ENCODE measurements at places on chromosomes 6 and 20.

DNA sequence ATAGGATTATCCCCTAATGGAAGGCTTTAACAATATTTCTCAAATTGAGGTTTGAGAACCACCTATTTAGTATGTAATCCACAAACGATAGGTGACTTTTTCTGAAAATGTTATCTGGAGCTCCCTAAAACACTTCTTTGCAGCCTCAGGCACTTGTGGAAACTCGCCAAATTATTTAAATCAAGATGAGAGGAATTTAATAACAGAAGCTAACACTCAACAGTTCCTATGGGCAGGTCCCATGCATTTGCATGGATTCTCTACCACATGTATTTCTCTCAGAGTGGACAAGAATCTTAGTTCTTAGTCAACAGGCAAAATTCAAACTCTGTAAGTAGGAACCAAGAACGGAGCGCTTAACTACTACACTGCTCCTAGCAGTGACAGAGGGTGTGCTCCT is 20.7 kb downstream of the SOX4 start:
- no peak overlapping the region for H3K27ac ChIP-seq
- no peaks in the 10 kb centered on the region for H3K4me1 ChIP-seq
- DNase-seq: no peak

DNA sequence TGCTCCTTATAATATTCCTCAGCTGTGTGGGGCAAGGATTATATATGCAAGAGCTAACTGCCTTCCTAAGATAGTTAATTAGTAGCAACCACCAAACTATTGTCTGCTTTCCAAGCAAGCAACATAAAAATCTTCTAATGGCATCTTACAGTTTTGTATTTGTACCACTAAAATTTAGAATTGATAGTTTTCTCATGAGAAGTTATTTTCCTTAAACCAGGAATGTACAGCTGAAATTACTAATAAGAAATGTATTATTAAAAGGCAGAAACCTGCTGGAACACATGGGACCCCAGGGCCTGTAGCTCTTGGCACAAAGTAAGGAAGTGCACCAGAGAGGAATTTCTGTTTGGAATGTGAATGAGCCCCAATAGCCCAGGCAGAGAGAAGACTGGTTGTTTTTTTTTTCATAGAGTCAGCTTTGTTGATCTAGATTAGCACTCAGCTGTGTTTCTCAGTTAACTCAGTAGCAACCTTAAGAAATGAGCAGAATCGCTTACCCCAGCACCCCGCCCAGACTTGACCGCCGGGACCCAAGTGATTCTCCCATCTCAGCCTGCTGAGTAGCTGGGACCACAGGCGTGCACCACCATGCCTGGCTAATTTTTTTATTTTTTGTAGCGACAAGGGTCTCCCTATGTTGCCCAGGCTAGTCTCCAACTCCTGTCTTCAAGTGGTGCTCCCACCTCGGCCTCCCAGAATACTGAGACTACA is 2.6 kb downstream of the MGME1 start:
- H3K4me3 ChIP-seq: peak overlapping the region; percentile 99
- no peaks in the 10 kb centered on the region for H3K27me3 ChIP-seq
- DNase-seq: no peak

GRCh38 chr6:13467216-13467600 is 20.2 kb downstream of the GFOD1 start:
- no peak overlapping the region for H3K4me3 ChIP-seq
- H3K27ac ChIP-seq: no peak overlapping the region
- DNase-seq: no peak
- peaks cover 26% of the 10 kb centered on the region for H3K4me1 ChIP-seq
- H3K36me3 ChIP-seq: peaks cover 8% of the 10 kb centered on the region

GRCh38 chr6:22784601-22785410 is 215.4 kb downstream of the HDGFL1 start:
- no peak for DNase-seq
- no peaks in the 10 kb centered on the region for H3K27me3 ChIP-seq
- no peak overlapping the region for H3K27ac ChIP-seq
- H3K36me3 ChIP-seq: no peaks in the 10 kb centered on the region
- no peaks in the 10 kb centered on the region for H3K4me1 ChIP-seq

DNA sequence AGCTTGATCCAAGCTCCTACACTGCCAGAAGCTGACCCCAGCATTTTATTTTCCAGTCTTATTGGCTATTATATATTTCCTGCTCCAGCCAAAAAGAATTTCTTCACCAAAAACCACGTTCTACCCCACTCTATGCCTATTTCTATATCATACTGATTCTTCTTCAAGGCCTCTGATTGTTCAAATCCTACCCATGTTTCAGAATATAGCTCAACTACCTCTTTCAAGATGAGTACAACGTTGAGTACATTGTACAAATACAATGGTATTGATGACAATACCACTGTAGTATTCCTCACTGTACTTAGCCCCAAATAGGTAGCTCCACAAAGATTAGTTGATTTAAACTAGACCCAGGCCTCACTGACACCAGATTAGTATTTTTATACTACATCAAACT is 31.0 kb downstream of the ASCC3 start:
- no peak overlapping the region for H3K4me3 ChIP-seq
- no peak overlapping the region for H3K27ac ChIP-seq
- DNase-seq: no peak
- peaks cover 37% of the 10 kb centered on the region for H3K36me3 ChIP-seq
- H3K4me1 ChIP-seq: peaks cover 13% of the 10 kb centered on the region

GRCh38 chr6:36784376-36784636 is 54.9 kb downstream of the CPNE5 start:
- no peak overlapping the region for H3K27ac ChIP-seq
- no peak for DNase-seq
- no peaks in the 10 kb centered on the region for H3K36me3 ChIP-seq
- H3K27me3 ChIP-seq: peaks cover 17% of the 10 kb centered on the region

DNA sequence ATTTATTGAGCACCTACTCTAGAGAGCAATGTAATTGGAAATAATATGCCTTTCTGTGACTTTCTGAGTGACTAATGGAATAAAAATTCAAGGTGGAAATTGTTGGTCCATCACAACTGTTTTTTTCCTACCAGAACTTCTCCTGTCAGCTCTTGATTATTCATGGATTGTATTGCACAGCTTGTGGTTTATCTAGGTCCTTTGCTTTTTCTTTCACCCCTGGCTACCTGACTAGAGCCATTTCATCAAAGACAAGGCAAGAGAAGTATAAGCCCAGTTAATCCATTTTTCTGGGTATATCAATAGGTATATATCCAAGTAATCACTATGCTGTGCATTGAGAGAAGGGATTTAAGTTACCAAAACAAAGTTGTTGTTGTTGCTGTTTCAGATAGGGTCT is 168.4 kb downstream of the MMS22L start:
- H3K27me3 ChIP-seq: no peaks in the 10 kb centered on the region
- H3K4me1 ChIP-seq: peaks cover 13% of the 10 kb centered on the region
- DNase-seq: no peak
- no peak overlapping the region for H3K4me3 ChIP-seq
- no peaks in the 10 kb centered on the region for H3K36me3 ChIP-seq

GRCh38 chr20:34987288-34988190 is 31.9 kb downstream of the MYH7B start:
- H3K36me3 ChIP-seq: no peaks in the 10 kb centered on the region
- no peak for DNase-seq
- no peaks in the 10 kb centered on the region for H3K4me1 ChIP-seq
- no peak overlapping the region for H3K27ac ChIP-seq

- DNase-seq: no peak
- peaks cover 63% of the 10 kb centered on the region for H3K4me1 ChIP-seq
- peak overlapping the region; percentile 88 for H3K27ac ChIP-seq
- H3K4me3 ChIP-seq: peak overlapping the region; percentile 94
- no peaks in the 10 kb centered on the region for H3K27me3 ChIP-seq
Observed at GRCh38 chr20:59032713-59033059, 551 bp upstream of the ATP5F1E start.

DNA sequence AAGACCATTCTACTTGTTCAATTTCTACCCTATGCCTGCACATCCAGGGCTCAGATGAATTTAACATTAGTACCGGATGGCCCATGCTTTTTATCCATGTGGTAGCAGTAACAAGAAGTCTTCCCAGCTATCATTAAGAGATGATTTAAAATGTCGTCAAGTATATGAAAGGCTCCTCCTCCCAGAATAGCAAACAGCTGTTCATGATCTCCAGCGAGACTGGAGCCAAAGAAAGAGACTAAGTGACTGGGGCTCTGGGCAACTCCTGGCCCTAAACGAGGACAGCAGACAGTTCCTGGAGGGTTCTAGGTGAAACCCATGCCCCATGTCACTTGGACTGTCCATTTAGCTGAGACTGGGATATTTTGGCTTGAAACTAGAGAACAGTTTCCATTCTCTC is 160.8 kb downstream of the CDC5L start:
- DNase-seq: no peak
- no peak overlapping the region for H3K27ac ChIP-seq
- no peak overlapping the region for H3K4me3 ChIP-seq
- no peaks in the 10 kb centered on the region for H3K4me1 ChIP-seq
- H3K27me3 ChIP-seq: peaks cover 14% of the 10 kb centered on the region

GRCh38 chr20:310645-311044 is 13.3 kb downstream of the ZCCHC3 start:
- H3K27ac ChIP-seq: peak overlapping the region; percentile 87
- H3K4me3 ChIP-seq: peak overlapping the region; percentile 83
- H3K4me1 ChIP-seq: peaks cover 13% of the 10 kb centered on the region

GRCh38 chr6:124493259-124493658 is 469.0 kb upstream of the RNF217 start:
- H3K27ac ChIP-seq: no peak overlapping the region
- no peaks in the 10 kb centered on the region for H3K27me3 ChIP-seq
- H3K4me1 ChIP-seq: no peaks in the 10 kb centered on the region
- no peak for DNase-seq
- no peak overlapping the region for H3K4me3 ChIP-seq

DNA sequence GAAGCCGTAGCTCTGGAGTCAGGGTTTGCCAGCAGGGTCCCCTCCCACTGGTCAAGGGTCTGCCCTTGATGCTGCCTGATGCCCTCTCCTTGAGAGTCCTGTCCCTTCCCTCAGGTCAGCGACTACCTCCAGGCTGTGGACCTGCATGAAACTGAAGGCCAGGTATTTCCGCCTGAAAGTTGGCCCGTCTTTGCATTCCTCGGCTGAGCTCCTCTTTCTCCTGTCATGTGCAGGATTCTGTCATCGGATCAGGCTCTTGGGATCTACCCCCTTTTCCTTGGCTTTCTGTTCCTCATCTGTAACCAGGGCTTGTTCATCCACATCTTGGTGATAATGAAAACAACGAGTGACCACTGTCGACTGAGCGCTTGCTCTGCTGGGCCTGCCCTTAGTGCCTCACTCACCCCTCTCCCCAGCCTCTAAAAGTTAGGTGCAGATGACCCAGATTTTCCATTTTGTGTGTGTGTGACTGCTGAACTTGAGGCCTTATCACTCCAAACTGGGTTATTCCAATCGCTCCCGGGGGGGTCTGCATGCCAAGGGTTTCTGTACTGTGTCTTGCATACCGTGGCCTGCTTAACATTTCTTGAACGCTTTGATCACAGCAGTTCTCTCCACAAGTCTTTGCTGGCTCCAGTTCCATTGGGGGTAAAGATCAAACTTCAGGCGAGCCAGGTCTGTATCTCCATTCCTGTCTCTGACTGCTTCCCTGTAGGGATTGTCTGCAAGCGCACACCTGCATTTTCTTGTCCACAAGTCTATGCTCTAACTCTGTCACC is 81.6 kb downstream of the DTD1 start:
- no peaks in the 10 kb centered on the region for H3K4me1 ChIP-seq
- no peaks in the 10 kb centered on the region for H3K27me3 ChIP-seq
- no peaks in the 10 kb centered on the region for H3K36me3 ChIP-seq
- no peak overlapping the region for H3K4me3 ChIP-seq
- no peak for DNase-seq
- no peak overlapping the region for H3K27ac ChIP-seq

- H3K27ac ChIP-seq: no peak overlapping the region
- H3K27me3 ChIP-seq: no peaks in the 10 kb centered on the region
- H3K4me3 ChIP-seq: no peak overlapping the region
- H3K36me3 ChIP-seq: no peaks in the 10 kb centered on the region
- no peaks in the 10 kb centered on the region for H3K4me1 ChIP-seq
Observed at GRCh38 chr20:22453244-22454080, 130.9 kb downstream of the FOXA2 start.

GRCh38 chr6:5172041-5172653 is 87.0 kb downstream of the PPP1R3G start:
- no peaks in the 10 kb centered on the region for H3K27me3 ChIP-seq
- peaks cover 40% of the 10 kb centered on the region for H3K4me1 ChIP-seq
- H3K36me3 ChIP-seq: peaks cover 2% of the 10 kb centered on the region
- DNase-seq: no peak
- H3K27ac ChIP-seq: no peak overlapping the region

- H3K4me3 ChIP-seq: no peak overlapping the region
- no peak overlapping the region for H3K27ac ChIP-seq
- H3K4me1 ChIP-seq: no peaks in the 10 kb centered on the region
- H3K36me3 ChIP-seq: no peaks in the 10 kb centered on the region
- H3K27me3 ChIP-seq: no peaks in the 10 kb centered on the region
- DNase-seq: peak; percentile 21
Observed at GRCh38 chr20:13119583-13119982, 101.5 kb upstream of the ISM1 start.

- H3K27ac ChIP-seq: no peak overlapping the region
- no peaks in the 10 kb centered on the region for H3K36me3 ChIP-seq
- peaks cover 1% of the 10 kb centered on the region for H3K27me3 ChIP-seq
- H3K4me1 ChIP-seq: no peaks in the 10 kb centered on the region
Observed at GRCh38 chr20:44404204-44405181, 49.0 kb downstream of the HNF4A start.

GRCh38 chr6:53151676-53152075 is 3.0 kb upstream of the GCM1 start:
- H3K27ac ChIP-seq: no peak overlapping the region
- peaks cover 2% of the 10 kb centered on the region for H3K27me3 ChIP-seq
- H3K4me3 ChIP-seq: no peak overlapping the region
- H3K36me3 ChIP-seq: no peaks in the 10 kb centered on the region
- no peak for DNase-seq

DNA sequence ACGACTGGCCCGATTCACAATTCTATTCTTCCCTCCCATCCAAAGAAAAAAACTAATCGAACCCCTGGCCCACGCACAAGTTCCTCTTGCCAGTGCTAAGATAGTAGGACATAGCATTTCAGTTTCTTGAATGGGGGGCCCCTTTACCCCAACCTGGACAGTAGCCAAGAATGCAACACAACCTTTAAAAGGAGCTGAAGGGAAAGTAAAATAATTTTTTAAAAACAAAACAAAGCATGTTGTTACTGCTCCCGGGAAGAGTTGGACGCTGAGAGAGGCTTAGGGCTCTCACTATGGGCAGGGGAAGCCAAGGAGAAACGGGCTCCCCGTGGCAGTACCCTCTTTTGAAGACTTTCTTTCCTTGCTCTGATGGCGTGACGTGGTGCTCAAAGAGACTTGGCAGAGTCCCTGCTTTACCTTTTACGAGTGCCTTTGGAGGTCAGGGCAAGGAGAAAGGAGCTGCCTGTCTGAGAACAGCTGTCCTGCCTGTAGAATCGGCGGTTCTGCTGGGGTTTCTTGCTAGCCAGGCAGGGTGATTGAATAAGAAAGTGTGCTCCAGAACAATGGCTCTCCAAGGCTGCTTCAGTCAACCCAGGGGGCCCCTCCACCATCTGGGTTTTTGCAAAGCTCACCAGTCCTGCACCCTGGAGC is 5.8 kb downstream of the TFAP2C start:
- H3K27ac ChIP-seq: no peak overlapping the region
- peaks cover 52% of the 10 kb centered on the region for H3K27me3 ChIP-seq
- no peaks in the 10 kb centered on the region for H3K36me3 ChIP-seq
- no peaks in the 10 kb centered on the region for H3K4me1 ChIP-seq
- no peak overlapping the region for H3K4me3 ChIP-seq
- no peak for DNase-seq
